ENCODE measurements at places on chromosomes 13 and 19. TPM values are rescaled to one million over a fixed set of nuclear protein-coding genes. Genes with fewer than 3 reads are reported as not detected.

DNA sequence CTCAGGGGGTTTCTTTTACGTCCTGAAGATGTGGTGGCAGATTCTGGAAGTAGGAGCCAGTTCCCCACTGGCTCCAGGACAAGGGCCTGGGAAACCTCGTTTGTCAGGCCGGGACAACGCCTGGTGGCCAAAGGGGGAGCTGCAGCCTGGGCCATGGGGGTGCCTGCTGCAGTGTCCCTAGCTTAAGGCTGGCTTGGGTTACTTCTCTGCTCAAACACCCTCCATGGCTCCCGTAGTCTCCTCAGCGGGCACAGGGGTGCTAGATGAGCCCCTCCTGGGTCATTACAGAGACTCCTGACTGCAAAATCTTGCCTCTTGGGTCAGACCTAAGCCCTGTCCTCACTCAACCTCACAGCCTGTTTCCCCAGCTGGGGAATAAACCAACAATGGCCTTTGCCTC, 14.7 kb downstream of the CILP2 start:
- peaks cover 18% of the 10 kb centered on the region for H3K27me3 ChIP-seq
- H3K4me3 ChIP-seq, result no peak overlapping the region
- DNase-seq, result peak; percentile 42
- H3K27ac ChIP-seq, result no peak overlapping the region
- H3K4me1 ChIP-seq, result no peaks in the 10 kb centered on the region
- H3K36me3 ChIP-seq, result no peaks in the 10 kb centered on the region

- H3K27ac ChIP-seq, result peak overlapping the region; percentile 6
- no peaks in the 10 kb centered on the region for H3K27me3 ChIP-seq
- no peak overlapping the region for H3K4me3 ChIP-seq
- peaks cover 13% of the 10 kb centered on the region for H3K4me1 ChIP-seq
These were observed 66.8 kb downstream of the SOX1 start for GRCh38 chr13:112133499-112134390.

DNA sequence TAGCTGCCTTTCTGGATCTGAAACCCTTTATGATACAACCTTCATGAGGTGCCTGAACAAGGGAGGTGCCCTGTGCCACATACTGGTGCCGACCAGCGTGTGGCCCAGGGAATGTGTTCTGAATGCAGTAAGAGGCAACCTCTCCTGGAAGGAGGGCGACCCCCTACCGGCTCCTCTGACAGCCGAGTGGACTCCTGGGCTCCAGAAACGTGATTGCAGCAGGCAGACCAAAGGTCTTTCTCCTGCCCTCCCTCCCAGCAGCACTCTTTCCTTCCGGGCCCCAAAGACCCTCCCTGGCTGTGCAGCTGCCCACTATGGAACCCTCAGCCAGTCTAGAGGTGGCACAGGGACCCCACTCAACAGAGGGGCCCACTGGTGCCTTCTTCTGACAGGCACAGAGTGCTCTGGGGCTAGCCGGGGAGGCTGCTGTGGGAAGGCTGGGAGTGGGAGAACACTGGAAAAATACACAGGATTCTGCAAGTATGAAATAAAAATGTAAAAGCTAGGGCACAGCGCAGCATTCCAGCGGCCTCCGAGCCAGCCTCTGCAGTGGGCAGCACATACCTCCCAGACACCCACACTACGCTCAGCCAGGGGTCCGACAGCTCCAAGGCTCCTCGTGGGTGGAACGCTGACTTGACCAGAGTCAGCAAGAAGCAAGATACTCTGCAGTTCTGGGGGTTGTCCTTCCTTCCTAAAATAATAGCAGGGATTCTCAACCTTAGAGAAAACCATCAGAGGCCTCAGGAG, 14.9 kb downstream of the SH3GL1 start:
- no peak overlapping the region for H3K4me3 ChIP-seq
- no peaks in the 10 kb centered on the region for H3K27me3 ChIP-seq
- H3K4me1 ChIP-seq, result peaks cover 11% of the 10 kb centered on the region
- no peak overlapping the region for H3K27ac ChIP-seq
- H3K36me3 ChIP-seq, result peaks cover 6% of the 10 kb centered on the region

The TMPRSS9 gene
- not detected for total RNA-seq

The ANGPTL4 gene
- total RNA-seq, result 123 TPM

Data from transverse colon (tissue), 4 donors.